OCI-LY7 (cell line): ENCODE measurements at places on chromosomes 16 and 17. TPM values are rescaled to one million over a fixed set of nuclear protein-coding genes. Genes with fewer than 3 reads are reported as not detected.
A peak's percentile ranks its signal among the peaks of the same experiment; 100 is the strongest.

The KRTAP9-4 gene
- total RNA-seq: not detected in 2 replicates

DNA sequence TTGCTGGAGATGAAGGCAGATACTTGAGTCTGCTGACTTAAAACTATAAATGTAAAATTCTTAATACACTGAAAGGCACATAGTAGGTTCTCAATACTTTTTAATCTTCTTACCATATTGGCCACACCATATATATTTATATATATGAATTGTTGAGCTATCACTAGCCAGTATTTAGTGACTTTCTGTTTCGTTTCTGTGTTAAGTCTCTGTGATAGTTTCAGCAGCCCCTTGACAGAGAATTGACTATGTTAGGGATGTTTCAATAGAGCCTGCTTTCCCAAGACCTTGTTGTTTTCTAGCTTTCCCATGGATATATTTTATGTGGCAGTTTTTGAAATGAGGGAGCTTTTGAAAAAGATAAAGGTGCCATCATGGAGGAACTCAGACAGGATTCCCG, 206.5 kb upstream of the GOT2 start:
- DNase-seq: no peak

- DNase-seq: no peak
Measured at GRCh38 chr16:4954714-4955113, 3.4 kb upstream of the SEC14L5 start.

- DNase-seq: no peak
Measured at GRCh38 chr16:68617734-68618133, 27.4 kb upstream of the CDH3 start.

DNA sequence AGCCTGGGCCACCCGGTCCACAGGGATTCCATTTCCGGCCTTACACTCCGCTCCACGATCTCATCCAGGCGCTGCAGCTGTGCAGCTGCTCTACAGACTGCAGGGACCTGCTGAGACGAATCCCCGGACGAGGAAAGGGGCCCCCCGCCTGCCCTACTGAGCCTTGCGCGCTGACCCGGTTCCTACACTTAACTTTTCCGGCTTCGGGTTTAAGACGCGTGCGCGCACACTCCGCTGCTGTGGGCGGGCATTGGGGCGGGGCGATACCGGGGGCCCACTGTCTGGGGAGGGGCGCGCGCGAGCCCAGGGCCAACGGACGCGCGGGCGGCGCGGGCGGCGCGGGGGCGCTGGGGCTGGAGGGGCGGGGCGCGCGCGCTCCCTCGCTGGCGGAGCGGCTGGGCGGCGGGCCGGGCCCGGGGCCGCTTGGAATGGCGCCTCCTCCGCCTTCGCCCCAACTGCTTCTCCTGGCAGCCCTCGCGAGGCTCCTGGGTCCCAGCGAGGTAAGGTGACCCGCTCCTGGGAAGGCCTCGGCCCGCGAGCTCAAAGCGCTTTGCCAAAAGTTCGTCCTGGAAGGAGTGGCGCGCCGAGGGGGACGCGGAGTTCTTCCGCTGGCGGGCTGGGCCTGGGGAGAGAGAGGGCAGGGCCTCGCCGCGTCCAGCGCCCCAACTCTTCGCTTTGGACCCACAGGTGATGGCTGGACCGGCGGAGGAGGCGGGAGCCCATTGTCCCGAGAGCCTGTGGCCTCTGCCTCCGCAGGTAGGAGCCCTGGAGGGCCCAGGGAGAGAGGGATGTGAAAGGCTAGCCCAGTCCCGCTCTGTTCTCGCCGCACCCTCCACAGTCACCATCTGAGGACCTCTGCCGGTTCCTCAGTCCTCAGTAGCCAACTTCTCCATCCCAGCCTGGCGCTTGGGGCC, at the start of gene TP53I13:
TSS of gene TP53I13 (plus strand) at position 371 of the 914 bp plus-strand sequence. CDS start at position 429, 58 bp downstream.
- peak; percentile 93 for DNase-seq

DNA sequence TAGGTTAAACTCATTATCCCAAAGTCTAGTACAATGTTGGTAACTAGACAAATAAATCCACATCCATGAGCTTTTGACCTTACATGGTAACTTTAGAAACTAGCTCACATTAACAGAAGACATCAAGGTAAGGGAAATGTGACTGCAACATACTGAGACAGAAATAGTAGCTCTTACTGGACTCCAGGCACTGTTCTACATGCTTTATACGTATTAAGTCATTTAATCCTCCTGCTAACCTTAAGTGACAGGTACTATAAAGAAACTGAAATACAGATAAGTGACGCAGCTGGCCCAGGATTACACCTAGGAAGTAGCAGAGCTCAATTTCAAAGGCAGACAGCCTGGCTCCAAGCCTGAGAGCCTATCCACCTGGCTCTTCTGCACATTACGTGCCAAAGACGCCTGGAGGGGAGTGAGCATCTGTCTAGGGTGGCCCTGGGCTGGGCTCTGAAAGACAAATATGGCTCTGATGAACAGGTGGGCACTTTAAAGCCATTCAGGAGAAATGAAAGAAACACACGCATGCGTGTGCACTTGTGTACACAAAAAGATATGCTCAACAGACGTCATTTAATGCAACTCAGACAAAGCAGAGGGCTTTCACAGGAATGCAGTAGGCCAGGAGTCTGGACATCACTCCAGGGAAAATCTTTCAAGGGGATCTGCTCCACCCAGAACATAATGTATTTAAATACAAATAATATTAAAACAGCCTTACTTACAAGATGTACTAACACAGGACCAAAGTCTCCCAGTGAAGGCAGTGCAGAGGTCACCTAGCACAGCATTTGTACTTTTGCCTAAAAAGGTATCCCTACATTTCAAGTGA, 4.4 kb downstream of the ZC3H7A start:
- no peak for DNase-seq

GRCh38 chr16:66590322-66590721, 11.1 kb downstream of the CMTM2 start:
- DNase-seq: peak; percentile 29

The CLEC18A gene
- 0.19 and 0.55 TPM in 2 replicates for total RNA-seq

- DNase-seq: no peak
Measured at GRCh38 chr17:49553676-49554335, 21.9 kb upstream of the NXPH3 start.

The ADAP2 gene
- 2.6 and 2.8 TPM in 2 replicates for total RNA-seq

The PLA2G10 gene
- 0.39 TPM in 1 of 2 replicates, not detected in the other for total RNA-seq

GRCh38 chr16:1078579-1079021, 6.1 kb downstream of the SSTR5 start:
- DNase-seq: no peak

The ABCA6 gene
- total RNA-seq: 5.2 and 7.3 TPM in 2 replicates

GRCh38 chr17:50495918-50496317, 12.3 kb upstream of the MYCBPAP start:
- DNase-seq: no peak

The COX6A2 gene
- total RNA-seq: not detected in 2 replicates

GRCh38 chr17:65855675-65856074, 294.2 kb upstream of the AXIN2 start:
- DNase-seq: no peak

GRCh38 chr17:59004338-59005111, 102.2 kb downstream of the TRIM37 start:
- DNase-seq: peak; percentile 70

DNA sequence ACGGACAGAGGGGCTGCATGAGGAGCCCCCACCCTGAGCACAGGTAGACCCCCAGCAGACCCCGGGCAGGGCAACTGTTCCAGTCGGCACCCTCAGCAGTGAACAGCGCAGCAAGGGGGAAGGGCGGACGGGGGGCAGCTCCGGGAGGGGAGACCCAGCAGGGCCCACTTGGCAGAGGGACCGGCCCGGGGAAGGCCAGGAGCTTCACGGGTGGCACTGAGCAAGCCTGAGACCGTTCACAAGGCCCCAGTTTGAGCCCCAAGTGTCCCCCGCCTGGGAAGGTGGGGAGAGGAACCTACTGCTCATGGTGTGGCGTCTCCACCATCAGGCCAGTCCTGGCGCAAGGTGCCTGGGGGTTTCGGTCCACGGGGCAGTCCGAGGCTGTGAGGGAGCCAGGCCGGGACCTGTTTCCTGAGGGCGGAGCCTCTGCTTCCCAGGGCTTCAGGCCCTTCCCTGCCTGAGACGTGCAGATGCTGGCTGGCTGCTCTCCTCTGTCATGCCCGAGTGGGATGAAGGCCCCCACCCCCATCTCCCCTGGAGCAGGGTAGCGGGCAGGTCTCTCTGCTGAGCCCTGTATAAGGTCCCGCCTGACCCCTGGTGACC, 54.4 kb upstream of the GNG13 start:
- DNase-seq: no peak

The ZNF646 gene
- 33.8 and 34.0 TPM in 2 replicates for total RNA-seq

The CDIPT gene
- 41.4 and 43.5 TPM in 2 replicates for total RNA-seq

GRCh38 chr17:31935512-31935911, 1.3 kb upstream of the SUZ12 start:
- no peak for DNase-seq

- DNase-seq: no peak
Measured at GRCh38 chr17:4771519-4772234, at the start of gene TM4SF5. Gene TM4SF5, plus strand, starts transcription at chr17:4771886. Its CDS starts 37 bp downstream, at chr17:4771923.

GRCh38 chr17:3008336-3009288, 54.8 kb downstream of the OR1D5 start:
- DNase-seq: no peak

The CFDP1 gene
- 55.4 and 57.6 TPM in 2 replicates for total RNA-seq

The ZACN gene
- 0.33 and 1.2 TPM in 2 replicates for total RNA-seq

The SLC22A31 gene
- not detected in 2 replicates for total RNA-seq

DNA sequence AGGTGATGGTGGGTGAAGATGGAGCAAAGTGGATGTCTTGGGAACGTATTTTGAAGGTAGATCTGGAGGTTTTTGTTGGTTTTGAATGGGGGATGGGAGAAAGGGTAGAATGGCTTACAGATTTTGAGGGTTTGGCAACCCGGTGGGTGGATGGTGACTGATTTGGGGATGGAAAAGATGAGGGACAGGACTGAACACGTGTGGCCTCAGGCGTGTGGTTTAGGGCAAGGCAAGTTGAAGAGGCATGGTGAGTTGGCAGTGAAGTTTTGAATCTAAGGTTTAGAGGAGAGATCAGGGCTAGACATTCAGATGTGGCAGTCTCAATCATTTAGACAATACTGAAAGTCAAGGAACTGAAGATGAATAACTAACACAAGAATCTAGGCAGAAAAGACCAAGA, 5.0 kb upstream of the DCTPP1 start:
- no peak for DNase-seq

The QRICH2 gene
- total RNA-seq: 5.7 and 7.2 TPM in 2 replicates

GRCh38 chr17:32792207-32792606, 84.7 kb downstream of the MYO1D start:
- DNase-seq: no peak

The ICAM2 gene
- 79.1 and 88.7 TPM in 2 replicates for total RNA-seq

The TIMP2 gene
- total RNA-seq: not detected in 2 replicates

DNA sequence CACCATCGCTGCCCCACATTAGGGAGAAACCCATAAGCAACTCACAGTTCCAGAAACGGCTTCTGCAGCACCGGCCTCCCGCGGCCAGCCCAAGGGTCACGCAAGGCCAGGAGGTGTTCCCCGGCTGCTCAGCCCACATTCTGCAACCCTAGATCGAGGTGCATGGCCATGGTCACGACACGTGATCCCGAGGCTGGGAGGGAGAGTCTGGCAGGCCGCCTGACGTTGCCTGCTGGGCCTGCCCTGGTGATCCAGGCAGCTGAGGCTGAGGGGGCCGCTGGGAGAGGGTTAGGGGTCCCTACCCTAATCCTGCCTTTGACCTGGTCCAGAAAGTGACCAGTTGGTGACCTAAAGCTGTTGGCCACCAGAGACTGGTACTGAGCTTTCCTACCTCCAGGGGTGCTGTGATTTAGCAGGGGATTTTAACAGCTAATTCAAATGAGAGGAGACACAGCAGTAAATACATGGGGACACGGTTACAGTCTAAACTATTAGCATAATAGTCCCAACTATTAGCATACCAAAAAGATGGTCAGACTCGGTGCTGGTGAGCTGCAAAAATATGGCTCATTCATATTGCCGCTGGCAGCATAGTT, 97.4 kb upstream of the CIBAR2 start:
- no peak for DNase-seq

- no peak for DNase-seq
Measured at GRCh38 chr17:79831265-79832217, 7.7 kb downstream of the CBX4 start.

DNA sequence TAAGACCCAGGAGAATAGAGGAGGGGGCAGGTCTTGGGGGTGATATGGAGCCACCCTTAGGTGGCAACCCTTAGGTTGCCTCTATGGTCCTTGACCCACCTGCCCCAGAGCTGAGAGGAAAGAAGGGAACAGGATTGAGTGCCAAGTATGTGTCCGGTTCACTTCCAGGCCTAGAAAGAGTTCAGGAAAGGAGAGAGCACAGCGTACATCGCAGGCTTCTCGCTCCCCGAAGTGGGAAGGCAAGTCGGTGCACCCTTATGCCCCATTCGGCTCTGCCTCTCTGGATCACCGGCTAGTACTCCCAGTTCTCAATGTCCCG, 631 bp downstream of the SP6 start:
- DNase-seq: no peak

The TLCD2 gene
- not detected in 2 replicates for total RNA-seq

DNA sequence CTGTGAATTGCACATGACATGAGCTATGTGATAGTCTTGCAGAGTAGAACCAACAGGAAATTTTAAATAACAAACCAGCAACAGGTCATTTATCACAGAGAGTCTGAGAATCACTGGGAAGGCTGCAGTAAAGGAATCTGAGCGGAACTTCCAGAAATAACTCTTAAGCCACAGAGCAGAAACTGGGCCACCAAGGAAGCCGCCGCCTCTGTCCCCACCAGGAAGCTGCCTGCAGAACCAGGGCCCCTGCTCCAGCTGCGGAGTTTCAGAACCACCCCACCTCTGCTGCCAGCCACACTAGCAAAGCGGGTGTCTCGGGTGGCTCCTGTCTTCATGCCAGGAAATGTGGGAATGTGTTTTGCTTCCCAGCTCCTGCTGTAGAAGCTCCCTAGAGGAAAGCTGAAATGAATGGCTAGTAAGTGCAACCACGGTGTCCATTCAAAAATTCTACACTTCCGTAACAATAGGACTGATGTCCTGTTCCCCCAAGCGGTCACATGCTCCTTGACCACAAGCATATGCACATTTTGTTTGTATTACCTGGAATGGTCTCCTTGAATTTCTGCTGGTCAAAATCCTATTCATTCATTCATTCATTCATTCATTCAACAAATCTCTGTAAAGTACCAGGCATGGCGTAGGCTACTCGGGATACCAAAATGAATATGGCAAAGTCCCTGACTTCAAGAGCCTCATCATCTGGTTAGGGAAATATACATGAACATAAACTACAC, 7.7 kb upstream of the ITPRIPL2 start:
- DNase-seq: no peak

GRCh38 chr16:84949772-84950436, 61.4 kb downstream of the ZDHHC7 start:
- no peak for DNase-seq
